ENCODE measurements at places on chromosomes 5 and 9.

DNA sequence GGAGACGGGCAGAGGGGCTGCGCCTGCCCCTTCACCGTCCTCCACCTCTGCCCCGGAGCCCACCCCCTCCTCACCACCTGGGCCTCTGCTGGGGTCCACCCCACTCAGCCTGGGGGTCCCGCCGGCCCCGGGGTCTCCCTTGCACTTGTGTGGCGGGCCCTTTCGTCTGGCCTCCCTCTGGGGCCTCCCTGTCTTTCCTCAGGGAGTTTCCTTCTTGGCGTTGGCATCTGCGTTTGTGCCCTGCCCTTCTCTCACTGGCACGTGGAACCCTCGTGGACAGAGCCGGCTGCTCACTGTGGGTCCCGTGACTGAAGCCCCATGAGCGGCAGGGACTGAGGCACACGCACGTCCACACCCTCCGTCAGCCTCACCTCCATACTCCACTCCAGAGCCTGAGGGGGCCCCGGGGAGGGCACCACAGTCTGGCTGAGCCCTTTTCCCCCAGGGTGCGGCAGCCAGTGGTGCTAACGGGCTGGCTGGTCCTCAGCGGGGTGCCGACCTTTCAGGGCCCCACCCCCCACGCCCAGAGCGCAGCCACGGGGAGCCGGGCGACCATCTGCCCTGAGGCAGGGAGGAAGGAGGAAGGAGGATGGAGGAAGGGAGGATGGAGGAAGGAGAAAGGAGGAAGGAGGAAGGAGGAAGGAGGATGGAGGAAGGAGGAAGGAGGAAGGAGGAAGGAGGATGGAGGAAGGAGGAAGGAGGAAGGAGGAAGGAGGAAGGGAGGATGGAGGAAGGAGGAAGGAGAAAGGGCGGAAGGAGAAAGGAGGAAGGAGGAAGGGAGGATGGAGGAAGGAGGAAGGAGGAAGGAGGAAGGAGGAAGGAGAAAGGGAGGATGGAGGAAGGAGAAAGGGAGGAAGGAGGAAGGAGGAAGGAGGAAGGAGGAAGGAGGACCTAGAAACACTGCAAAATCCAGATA is 53.0 kb upstream of the NRARP start:
- DNase-seq = no peak

GRCh38 chr9:125997196-125997823 is 250.1 kb downstream of the PBX3 start:
- no peak for DNase-seq

DNA sequence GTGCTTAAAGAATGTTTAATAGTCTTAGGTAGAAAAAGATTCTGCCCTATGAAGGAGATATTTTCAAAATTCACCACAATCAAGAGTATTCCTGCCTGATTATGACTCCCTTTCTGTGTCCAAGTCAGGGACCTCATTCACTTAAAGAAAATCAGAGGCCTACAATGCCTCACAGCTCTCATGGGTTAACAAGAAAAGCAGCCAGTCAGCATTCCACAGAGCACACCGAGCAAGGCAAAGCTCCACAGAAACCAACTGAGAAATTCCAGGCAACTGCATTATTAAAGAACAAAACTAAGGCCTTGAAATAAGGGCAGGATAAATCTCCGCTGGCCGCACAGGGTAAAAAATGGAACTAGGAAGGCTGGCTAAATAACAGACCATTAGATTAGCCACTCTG is 161.1 kb downstream of the TARS1 start:
- DNase-seq = no peak

DNA sequence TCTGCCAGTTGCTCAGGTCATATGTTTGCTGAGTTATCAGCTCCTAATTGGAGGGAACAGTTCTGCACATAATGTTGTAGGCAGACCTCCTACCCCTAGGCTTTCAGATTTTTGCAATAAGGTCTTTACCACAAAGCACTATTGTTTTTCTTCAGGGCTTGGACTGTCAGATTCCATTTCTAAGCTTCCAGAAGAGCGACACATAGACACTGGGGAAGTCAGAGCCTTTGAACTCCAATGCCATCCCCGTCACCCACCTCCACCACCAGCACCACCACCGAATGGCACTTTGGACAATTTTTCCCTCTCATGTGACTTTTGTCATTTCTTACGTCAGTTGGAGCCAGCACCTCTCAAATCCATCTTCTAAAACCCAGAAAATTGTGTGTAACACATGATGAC is 28.3 kb upstream of the SPRY4 start:
- DNase-seq = no peak

DNA sequence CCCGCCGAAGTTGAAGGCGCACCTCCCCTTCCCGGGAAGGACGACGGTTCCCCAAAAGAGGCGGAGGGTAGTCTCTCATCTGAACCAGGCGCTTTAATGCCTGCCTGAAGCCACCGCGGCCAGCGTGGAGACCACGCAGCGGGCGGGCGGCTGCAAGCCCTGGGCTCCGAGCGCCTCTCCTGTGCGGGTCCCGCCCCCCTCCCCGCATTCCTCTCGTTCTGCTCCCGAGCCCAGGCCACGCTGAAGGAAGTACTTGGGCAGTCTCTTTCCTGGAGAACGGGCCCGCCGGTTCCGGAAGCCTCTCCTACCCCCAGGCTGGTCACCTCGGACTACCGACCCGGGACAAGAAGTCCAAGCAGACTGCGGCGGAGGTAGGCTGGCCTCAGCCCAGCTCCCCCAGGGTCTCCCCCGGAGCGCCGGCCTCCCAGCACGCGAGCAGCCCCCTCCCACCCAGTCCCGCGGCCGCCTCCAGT is 571 bp downstream of the PPIC start:
- DNase-seq = no peak

DNA sequence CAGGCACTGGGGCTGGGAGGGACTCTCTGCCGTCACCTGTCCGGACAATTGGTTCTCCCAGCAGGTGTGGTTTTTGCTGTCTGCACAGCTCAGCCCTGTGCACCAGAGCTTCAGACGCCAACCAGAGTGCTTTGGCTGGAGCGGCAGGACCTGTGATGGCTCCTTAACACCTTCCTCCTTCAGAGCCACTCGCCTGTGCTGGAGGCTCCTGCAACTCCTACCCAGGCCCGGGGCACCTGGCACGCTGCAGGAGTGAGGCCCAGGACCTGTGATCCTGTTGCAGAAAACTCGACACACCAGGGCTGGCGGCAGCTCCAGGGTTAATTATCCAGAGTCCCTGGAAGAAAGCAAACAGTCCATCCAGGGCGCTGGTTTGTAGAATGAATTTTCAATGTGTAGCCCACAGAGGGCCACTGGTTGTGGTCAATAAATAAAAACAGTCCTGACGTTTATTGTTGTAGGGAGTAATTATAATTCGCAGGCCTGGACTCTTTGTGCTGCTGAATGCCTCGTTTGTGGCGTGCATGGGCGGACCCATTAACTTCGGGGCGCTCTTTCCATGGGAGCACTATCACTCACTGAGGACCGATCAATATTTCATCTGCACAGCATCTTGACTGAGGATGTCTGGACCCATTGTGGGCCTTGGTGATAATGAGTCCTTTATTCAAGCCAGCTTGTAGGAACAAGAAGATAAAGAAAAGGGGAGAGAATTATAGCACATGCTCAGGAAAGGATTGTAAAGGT is 339.7 kb upstream of the IRX4 start:
- DNase-seq = no peak
